ENCODE measurements at places on chromosomes 2 and 18. TPM values are rescaled to one million over a fixed set of nuclear protein-coding genes. Genes with fewer than 3 reads are reported as not detected.

FRZB gene
- 0.38 TPM for total RNA-seq

NIF3L1 gene
- 24.2 TPM for total RNA-seq

CTDP1 gene
- 27.1 TPM for total RNA-seq

ABHD1 gene
- not detected for total RNA-seq

ALPI gene
- total RNA-seq = not detected

KCNJ3 gene
- total RNA-seq = not detected

C2orf49 gene
- 25.6 TPM for total RNA-seq

CD8B2 gene
- not detected for total RNA-seq

CFAP221 gene
- not detected for total RNA-seq

KCNIP3 gene
- under 0.01 TPM for total RNA-seq

HOXD13 gene
- not detected for total RNA-seq

KLHL41 gene
- under 0.01 TPM for total RNA-seq

IL1RN gene
- total RNA-seq = 71.9 TPM

USP34 gene
- total RNA-seq = 83.2 TPM

LDAH gene
- total RNA-seq = 8.4 TPM

WIPF1 gene
- total RNA-seq = 0.26 TPM

C2orf80 gene
- total RNA-seq = not detected

VSNL1 gene
- total RNA-seq = 0.64 TPM

SLC25A12 gene
- total RNA-seq = 7.2 TPM

OXER1 gene
- total RNA-seq = not detected

C2orf78 gene
- total RNA-seq = not detected

SP5 gene
- not detected for total RNA-seq

RGPD3 gene
- total RNA-seq = 0.26 TPM

COL6A3 gene
- 0.64 TPM for total RNA-seq

Data from bronchial epithelial cell (primary cell).